Liver (tissue), 10 donors: ENCODE measurements at places on chromosomes 7 and 10. TPM values are rescaled to one million over a fixed set of nuclear protein-coding genes. Genes with fewer than 3 reads are reported as not detected.
A peak's percentile ranks its signal among the peaks of the same experiment; 100 is the strongest.

GRCh38 chr7:97272237-97272975, 154.9 kb downstream of the SDHAF3 start:
- DNase-seq, result no peak

The SPDYE11 gene
- not detected for total RNA-seq

The SEMA4G gene
- total RNA-seq, result 20.7 TPM

DNA sequence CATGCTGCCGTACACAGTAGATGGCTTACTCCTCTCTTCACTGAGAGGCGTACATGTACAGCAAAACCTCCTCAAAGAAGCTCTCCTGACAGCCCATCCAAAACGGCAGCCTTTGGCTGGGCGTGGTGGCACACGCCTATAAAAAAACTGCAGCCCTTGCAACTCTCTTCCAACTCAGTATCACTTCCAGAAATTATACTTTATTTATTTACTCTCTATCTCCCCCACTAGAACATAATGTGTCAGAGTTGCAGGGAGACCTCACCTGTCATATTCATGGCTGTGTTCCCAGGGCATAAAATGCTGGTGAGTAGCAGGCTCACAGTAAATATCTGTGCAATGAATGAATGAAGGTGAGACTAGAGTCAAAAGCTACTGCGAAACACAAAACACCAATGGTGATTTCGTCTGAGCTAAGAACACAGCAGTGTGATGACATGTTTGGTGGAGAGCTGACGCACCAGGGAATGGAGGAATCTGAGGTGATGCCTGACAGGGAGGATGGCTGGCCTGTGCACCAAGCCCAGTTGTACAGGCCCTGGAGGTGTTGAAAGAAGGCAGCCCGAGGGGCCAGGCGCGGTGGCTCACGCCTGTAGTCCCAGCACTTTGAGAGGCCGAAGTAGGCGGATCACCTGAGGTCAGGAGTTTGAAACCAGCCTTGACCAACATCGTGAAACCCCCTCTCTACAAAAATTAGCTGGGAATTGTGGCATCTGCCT, 55.3 kb downstream of the COBL start:
- no peak for DNase-seq

- no peak for DNase-seq
These were observed 19.8 kb downstream of the CNTNAP2 start for GRCh38 chr7:146136357-146136875.

GRCh38 chr10:44293842-44294241, 91.1 kb downstream of the CXCL12 start:
- no peak for DNase-seq

The ANKRD30A gene
- not detected for total RNA-seq

GRCh38 chr10:24650669-24651391, 72.9 kb downstream of the ARHGAP21 start:
- DNase-seq, result no peak

DNA sequence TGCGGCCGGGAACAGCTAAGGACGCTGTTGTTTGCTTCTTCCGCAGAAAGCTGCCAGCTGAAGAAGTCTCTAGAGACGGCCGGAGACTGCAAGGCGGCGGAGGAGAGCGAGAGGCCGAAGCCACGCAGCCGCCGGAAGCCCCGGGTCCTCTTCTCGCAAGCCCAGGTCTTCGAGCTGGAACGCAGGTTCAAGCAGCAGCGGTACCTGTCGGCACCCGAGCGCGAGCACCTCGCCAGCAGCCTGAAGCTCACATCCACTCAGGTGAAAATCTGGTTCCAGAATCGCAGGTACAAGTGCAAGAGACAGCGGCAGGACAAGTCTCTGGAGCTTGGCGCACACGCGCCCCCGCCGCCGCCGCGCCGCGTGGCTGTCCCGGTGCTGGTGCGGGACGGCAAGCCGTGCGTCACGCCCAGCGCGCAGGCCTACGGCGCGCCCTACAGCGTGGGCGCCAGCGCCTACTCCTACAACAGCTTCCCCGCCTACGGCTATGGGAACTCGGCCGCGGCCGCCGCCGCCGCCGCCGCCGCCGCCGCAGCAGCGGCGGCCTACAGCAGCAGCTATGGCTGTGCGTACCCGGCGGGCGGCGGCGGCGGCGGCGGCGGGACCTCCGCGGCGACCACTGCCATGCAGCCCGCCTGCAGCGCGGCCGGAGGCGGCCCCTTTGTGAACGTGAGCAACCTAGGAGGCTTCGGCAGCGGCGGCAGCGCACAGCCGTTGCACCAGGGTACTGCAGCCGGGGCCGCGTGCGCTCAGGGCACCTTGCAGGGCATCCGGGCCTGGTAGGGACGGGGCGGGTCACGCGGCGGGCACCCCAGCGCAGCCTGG, 2.4 kb downstream of the NKX2-3 start:
- DNase-seq, result no peak

DNA sequence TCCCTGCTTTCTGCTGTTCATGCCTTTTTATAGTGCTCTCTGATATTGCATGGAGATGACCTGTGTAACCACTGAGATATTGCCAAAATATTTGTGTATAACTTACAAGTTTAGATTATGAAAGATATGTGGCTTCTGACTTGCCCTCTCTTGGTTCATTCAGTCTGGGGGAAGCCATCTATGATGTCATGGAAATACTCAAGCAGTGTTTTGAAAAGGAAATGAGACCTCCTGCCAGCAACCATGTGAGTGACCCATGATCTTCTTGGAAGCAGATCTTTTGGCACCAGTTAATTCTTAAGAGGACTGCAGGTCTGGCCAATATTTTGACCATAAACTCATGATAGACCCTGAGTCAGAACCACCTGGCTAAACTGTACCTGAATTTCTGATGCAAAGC, 183.0 kb downstream of the THSD7A start:
- no peak for DNase-seq

The GHRHR gene
- total RNA-seq, result not detected

DNA sequence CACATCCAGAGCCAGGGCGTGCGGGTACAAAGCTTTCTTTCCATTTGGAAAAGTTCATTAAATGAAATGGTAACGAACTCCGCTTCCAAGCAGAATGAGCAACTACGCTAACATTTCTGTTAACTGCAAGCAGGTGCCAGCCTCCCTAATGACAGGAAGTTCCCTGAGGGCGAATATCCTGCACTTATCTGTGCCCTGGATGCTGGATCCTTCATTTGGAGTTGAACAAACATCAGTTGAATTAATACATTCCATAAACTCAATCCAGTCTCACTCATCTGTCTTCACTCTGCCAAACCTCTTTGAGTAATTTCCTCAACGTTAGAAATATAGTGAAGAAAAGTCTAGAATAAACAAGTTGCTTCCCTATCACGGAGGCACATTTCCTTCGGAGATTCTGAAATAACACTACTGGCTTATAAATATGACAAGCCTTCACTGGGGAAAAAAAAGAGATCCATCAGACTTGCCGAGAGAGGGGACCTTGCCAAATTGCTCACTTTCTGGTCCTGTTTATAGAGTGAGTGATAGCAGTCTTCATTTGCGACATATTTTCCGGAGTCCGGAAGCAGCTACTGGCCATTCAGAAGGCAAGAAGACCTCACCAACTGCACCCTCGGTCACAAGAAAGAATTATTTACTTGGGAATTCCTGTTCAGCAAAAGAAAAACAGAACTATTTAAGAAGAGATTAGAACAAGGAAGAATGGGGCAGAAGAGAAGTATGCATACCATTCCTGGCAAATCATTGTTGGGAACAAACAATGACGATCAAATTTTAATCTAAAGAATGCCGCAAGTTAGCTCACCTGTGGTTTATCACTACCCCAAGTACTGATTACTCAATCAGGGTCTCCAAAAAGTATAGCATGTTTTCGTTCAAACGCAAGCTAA, 196.4 kb downstream of the FAM107B start:
- DNase-seq, result no peak

DNA sequence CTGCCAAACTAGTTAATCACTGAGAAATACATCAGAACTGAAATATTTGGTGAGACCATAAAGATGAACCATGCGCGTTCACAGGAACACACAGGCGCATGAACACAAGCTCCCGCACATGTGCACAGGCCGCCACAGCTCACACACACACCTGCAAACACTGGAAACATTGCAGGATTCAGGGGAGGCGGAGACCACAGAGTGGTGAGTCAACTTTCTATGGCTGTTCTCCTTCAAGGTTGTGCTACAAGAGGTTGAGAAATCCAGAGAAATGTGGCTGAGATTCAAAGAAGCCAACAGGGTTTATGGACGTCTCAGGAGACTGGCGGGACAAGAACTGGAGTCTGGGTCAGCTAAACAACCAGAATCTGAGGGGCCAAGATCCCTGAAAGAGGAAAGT, 17.8 kb downstream of the ESYT2 start:
- DNase-seq, result no peak

- no peak for DNase-seq
These were observed 973 bp downstream of the SDK1 start for GRCh38 chr7:3301831-3302618.

The LRRD1 gene
- total RNA-seq, result not detected

DNA sequence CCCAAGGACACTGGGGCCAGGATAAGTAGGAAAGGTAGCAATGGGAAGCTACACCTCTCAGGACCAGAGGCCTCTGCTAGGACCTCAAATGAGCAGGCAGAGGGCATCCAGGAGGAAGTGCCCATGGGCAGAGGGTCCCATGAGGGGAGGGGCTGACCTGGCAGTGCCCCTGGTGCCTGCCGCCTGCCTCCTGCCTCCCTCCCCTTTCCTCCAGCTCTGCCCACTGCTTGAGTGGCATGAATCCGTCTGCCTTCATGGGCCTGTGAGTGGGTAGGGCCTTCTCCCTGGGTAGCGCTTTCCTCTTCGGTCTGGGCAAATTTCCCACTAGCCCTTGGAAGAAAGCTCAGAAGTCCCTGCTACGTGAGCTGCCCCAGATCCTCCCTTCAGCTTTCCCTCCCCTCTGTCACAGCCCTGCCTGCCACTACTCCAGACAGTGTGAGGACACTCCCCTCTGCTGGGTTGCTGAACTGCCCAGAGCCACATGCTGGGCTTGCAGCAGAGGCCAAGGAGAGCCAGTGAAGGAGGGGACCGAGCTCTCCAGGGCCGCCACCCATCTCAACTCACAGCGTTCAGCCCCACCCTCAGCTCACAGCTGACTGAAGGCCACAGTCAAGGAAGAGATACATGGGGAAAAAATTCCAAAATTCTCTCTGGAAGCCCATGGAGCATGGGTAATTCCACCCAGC, 141.4 kb downstream of the ARHGAP22 start:
- DNase-seq, result peak; percentile 33

DNA sequence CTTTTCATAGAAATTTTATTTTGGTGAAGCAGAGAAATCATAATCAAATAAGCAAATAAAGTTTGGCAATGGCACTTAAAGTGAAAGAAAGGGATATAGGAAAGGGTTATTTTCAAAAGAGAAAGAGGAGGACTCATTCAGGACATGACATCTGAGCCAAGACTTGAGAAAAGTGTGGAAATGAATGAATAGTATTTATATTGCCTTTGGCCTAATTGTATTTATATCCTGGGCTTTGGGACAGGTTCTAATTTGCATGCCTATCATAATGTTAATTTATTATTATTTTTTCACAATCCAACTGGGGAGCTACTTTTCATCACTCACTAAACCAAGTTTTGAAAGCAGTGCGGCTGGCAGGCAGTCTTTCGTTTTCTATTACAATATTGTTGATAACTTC, 376.8 kb downstream of the HGF start:
- DNase-seq, result no peak

- no peak for DNase-seq
These were observed 42.4 kb downstream of the WIPI2 start for GRCh38 chr7:5232485-5232837.

DNA sequence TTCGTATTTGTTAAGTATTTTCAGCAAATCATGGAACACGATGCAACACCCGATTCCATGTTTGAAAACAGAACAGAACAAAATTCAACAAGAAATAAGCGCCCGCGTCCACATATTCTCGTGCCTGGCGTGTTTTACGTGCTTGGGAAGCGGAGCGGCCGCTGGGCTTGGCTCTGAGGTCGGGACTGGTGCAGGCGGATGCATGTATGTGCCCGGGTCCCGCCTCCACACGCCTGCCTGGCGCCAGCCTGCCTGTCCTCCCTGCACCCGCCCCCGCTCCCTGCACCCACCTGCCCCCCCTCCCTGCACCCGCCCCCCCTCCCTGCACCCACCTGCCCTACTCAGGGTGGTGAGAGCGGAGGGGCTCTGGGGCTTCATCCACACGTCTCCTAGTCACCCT, 454.5 kb downstream of the DNAJB6 start:
- DNase-seq, result no peak

The SPDYE16 gene
- total RNA-seq, result 0.17 TPM

GRCh38 chr7:95951531-95951930, 179.2 kb downstream of the DYNC1I1 start:
- no peak for DNase-seq

DNA sequence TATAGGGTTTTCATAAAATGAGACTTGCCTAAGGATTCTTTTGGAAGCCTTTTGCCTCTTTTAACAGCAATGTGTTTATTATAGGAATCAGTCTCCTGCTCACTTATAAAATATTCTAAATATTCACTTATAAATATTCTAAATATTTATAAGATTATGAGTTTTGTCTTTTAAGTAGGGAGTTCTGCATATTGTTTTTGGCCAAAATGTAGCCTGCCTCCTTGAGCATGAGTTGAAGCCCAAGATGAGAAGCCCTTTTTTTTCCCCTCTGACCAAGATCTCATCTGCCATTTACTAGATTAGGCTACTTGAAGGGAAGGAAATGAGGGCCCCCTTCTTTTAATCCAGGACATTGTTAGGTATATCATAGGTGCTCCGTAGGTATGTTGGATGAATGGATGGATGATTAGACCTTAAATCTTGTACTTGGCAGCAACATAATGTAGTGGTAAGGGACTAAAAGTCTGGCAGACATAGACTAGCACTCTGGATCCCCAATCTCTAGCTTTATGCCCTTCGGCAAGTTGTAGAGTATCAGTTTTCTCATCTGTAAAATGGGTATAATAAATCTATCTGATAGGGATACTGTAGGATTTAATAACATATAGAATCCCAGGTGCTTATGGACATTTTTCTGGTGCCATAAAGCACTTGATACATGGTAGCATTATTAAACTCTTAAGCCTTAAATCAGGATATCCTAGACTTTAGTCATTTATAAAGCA, 59.1 kb downstream of the ARID5B start:
- no peak for DNase-seq

DNA sequence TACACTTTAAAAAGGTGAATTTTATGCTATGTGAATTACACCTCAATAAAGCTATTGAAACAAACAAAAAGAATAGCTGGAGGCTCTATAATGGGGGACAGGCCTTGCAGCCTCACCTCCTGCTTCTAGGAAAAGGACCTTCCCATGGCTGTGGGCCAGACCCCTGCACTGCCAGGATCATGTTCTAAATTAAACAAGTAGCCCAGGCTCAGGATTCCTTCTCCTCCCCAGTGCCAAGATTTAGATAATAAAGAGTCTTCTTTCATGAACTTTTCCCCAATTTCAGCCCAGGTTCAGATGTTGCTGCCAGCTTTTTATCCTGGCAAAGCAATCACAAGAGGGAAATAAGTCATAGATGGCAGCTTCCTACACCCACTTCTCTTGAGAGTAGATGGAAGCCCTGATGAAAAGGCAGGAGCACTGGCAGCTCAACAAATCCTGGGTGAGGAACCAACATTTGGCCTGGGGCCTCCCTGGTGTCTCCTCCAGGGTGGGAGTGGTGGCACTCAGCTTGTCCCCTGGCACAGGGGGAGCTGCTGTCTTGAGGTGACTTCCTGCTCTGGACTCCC, 22.2 kb upstream of the CAMK2B start:
- no peak for DNase-seq
